GM23248 (cell line): ENCODE measurements at places on chromosomes 7 and 10. TPM values are rescaled to one million over a fixed set of nuclear protein-coding genes. Genes with fewer than 3 reads are reported as not detected.

DNA sequence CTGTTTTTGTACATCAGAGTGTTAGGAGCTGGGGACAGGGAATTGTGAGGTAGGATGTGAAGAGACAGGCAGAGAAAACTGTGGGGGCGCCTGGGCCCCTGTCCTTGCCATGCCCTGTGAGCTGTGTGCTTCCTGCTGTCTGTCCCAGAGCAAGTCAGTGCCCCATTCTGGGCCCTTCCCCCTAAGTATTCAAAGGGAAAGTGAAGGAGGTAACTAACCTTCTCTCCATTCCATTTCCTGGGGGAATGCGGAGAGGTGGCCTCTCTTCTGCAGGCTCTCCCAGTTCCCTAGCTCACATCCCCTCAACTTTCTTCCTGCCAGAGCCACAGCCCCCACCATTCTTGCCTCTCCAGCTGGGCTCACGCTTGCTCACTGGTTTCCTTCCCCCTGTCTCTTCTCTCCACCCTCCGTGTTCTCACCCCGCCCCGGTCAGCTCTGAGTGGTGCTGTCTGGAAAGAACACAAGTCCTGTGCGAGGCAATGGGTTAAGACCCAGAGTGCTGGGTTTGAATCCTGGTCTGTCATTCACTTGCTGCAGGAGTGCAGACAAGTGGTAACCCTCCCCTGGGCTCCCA, 9.7 kb upstream of the VSIR start:
- no peak for DNase-seq

DNA sequence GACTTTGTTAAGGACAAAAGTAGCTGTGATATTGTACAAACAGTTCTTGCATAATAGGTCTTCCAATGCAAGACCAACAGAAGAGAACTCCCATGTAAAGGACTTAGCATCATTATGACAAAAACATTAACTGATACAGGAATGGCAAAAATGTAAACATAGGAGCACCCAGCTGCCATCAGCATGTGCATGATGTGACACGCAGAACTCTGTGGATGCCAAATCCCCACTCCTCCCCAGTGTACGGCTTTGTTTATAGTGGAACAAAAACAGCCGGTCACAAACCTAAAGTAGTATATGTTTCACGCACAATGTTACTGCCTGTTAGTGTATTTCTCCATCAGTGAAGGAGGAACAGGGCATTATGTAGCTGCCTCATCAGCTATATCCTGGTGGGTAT, 316.0 kb upstream of the AOAH start:
- no peak for DNase-seq

DNA sequence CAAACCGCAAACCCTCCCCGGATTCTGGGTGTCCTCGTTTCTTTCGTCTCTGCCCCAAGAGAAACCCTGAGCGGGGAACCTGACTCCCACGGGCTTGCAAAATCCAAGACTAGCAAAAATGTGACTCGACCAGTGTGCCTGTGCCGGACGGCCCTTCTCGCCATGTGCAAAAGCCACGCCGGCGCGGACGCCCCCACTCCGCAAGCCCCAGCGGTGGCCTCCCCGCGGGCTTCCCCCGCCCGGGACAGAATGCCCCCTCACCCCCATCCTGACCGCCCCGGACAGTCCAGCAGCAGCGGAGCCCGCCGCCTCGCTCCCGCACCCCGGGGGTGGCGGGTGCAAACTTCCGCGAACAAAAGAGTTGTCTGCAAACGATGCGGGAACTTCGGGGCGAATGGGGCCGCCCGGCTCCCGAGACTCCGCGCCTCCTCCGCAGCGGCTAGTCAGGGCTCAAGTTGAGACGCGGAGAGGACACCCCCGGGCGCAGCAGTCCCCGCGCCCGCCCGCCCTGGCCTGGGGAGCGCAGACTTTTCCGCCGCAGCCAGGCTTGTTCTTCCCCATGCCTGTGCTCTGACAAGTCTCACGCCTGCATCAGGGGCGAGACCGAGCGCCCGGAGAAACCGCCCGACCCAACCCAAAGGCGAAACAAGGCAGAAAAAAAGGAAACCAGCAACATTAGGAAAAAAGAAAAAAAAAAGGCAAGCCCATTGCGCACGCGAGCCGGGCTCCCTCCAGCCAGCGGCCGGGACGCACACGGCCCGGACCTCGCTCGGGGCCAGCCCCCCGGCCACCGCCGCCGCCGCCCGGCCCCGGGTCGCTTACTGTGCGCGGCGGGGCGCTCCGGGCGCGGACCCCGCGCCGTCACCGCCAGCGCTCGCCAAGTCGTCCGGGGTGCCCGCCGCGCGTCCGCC, 732 bp downstream of the FAM53B start:
- peak; percentile 69 for DNase-seq

- no peak for DNase-seq
Observed at GRCh38 chr10:103688491-103688890, 166.9 kb downstream of the SH3PXD2A start.

- DNase-seq: no peak
Observed at GRCh38 chr7:92880212-92881090, 44.1 kb upstream of the CDK6 start.

- DNase-seq: no peak
Observed at GRCh38 chr10:107427016-107427415, 262.5 kb upstream of the SORCS1 start.

DNA sequence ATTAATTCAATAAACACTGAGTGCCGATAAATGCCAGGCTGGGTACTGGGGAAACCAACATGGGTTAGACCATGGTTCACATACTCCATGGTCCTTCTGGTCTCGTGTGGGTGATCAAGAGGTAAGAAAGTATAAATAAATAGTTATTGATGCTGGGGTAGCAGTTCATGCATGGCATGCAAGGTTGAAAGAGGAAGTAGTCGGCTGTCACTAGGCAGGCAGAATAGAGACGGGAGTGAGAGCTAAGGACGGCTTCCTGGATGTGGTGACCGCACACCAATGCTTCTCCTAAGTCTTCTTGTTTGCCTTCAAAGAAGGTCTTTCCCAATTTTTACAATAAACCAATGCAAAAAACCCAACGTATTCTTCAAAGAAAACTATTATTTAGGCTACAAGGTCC, 208.6 kb downstream of the ADAM12 start:
- DNase-seq: no peak

GRCh38 chr10:44393834-44394547, 9.1 kb upstream of the CXCL12 start:
- no peak for DNase-seq

DNA sequence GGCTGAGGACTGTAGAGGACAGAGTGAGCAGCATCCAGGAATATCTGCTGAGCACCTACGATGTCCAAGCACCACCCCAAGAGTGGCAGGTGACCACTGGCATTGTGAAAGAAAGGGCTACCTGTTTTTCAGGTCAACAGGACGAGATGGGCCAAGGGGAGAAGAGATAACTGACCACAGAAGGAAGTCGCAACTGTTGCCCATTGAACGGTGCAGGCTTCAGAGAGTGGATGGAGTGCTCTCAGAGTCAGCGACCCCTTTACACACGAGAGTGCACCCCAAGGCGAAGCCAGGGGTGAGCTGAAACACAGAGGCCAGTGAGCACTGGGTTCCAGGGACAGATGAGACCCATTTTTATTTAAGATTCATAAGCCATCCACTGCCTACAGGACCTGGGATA, 42.3 kb downstream of the HIPK2 start:
- no peak for DNase-seq

DNA sequence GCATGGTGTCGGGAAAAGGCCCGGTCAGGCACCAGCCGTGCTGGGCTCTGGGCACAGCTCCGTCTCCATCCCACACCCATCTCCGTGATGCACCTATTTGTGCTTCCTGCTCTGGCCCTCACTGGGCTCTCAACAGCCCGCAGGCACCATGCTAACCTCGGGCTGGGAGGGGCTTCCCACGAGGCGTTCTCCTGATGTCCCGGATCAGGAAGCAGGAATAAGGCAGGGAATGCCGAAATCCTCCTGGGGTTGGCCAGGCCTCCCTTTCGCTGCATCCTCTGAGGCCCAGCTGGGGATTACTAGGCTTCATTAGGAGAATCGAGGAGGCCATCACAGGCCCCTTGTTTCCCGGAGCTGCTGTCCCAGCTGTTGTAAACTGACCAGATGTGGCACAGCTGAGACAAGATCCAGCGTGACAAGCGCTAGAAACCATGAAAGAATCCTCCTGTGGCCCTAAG, 72.0 kb downstream of the FAM53B start:
- no peak for DNase-seq

- no peak for DNase-seq
Observed at GRCh38 chr7:43033369-43033768, 79.1 kb upstream of the HECW1 start.

- DNase-seq: peak; percentile 94
Observed at GRCh38 chr7:138161600-138162081, 85.4 kb downstream of the AKR1D1 start.

DNA sequence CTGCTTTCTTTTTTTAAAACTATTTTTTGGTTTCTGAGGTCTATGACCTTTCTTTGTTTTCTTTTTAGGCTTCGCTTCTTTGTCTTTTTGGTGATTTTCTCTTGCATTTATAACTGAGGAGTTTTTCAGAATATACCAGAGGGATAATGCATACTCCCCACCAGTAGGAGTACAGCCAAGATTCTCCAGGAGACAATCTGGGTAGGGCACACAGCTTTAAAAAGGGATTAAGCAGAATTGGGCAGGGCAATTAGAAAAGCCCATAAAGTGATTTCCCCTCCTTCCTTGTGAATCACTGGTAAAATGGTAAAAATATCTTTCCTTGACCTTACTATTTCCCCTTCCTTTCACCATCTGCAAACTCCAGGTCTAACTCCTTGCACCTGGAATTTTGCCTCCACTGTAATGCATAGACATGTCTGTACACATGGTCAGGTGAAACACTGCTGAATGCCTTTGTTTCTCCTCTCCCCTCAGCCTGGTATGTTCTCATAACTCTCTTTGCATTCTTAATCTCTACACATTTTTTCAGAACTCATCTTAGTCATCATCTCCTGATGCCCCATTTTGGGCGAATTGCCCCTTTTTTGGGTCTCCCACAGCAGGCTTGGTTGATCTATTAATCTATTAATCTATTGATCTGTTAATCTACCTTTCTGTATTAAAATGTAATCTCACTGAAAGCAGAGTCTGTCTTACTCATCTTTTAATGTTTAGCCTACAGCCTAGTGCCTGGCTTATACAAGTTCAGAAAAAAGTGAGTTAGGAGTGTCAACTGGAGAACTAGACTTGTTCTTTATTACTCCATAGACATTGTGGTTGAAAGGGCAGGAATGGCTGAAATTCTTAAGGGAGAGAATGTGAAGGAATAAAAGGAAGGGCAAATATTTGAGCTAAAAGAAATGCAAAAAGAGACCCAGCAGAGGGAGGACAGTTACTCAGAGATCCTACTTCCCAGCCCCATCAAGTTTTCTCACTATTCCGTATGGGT, 64.6 kb downstream of the MDFIC start:
- DNase-seq: no peak

DNA sequence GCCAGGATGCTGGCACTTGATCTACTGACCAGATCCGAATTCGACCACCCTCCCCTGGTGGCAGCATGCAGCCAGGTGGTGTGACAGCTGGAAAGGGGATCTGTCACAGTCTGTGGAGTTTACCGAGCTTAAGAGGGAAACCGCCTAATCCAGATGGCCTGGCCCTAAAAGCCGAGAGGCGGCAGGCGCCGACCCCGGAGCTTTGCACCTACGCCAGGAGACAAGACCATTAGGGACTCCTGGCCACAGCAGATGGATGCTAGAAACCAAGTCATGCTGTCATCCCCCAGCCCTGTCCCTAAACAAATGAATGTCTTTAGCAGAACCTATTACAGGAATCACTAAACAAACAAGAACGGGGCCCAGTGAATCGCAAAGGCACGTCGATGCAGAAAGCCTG, 27.7 kb downstream of the RCC1L start:
- DNase-seq: no peak

DNA sequence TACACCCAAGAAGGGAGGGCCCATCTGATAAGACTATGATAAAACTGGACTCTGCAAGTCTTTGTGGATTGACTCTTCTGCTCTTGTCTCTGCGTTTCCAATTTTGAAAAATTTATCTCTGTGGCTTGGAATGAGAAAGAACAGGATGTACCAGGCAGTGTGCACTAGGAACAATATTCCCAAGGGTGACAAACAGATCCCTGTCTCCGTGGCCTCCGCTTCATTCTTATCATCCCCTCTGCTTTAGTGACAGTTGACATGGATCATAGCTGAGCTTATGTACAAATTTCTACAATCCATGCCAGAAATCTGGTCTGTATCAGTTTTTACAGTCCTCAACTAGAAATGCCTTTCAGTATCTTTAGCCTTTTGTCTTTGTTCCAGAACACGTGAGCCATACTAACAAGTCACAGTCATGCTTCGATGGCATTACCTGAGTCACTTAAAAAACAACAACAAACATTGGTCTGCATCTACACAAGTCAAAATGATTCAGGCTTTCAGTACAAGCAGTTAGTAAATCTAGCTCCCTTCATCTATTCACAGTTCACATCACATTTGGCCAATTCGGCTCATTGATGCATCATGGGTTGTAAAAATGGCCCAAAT, 393.6 kb upstream of the CELF2 start:
- peak; percentile 46 for DNase-seq

GRCh38 chr10:72174297-72174662, 41.5 kb upstream of the ANAPC16 start:
- no peak for DNase-seq

DNA sequence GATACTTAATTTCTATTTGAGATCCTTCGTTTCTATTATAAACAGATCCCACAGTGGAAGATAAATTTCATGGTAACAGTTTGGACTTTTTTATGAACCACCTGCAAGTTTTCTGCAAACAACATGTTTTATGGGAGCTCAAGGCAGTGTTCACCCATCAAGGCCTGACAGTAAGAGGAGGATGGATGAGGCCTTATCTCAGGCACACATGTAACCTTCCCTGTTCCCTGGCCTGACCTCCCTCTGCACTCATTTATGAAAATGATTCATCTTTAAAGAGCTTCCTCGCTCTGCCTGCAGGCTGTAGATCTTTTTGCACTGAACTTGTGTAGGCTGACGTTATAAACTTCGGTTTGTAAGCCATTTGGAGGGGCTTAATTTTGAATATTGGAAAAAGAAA, 500.1 kb downstream of the GATA3 start:
- DNase-seq: no peak

DNA sequence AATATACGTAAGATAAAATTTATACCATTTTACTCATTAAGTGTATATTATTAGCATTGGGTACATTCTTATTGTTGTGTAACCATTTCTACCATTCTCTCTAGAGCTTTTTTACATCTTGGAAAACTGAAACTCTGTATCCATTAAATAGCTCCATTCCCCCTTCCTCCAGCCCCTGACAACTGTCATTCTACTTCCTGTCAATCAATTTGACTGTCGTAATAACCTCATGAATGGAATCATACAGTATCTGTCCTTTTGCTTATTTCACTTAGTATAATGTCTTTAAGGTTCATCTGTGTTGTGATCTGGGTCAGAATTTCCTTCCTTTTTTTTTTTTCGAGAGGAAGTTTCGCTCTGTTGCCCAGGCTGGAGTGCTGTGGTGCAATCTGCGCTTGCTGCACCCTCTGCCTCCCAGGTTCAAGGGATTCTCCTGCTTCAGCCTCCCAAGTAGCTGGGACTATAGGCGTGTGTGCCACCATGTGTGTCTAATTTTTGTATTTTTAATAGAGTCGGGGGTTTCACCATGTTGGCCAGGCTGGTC, 15.6 kb downstream of the ZRANB1 start:
- DNase-seq: no peak

- no peak for DNase-seq
Observed at GRCh38 chr7:22867589-22867988, 44.9 kb upstream of the TOMM7 start.

ARHGEF5 gene
- total RNA-seq: 2.4 TPM in 2 replicates

SLIT1 gene
- not detected in 2 replicates for total RNA-seq

CALCR gene
- not detected in 2 replicates for total RNA-seq

LZTS2 gene
- 95.2 and 113 TPM in 2 replicates for total RNA-seq

ADAM8 gene
- 0.25 and 0.76 TPM in 2 replicates for total RNA-seq

MUC3A gene
- total RNA-seq: not detected in 2 replicates

ZNF503 gene
- 16.1 and 17.5 TPM in 2 replicates for total RNA-seq

SHLD2 gene
- total RNA-seq: 17.8 and 22.9 TPM in 2 replicates

PIK3AP1 gene
- not detected in 2 replicates for total RNA-seq

DIP2C gene
- total RNA-seq: 10.2 and 12.0 TPM in 2 replicates
